ENCODE measurements at places on chromosomes 7 and 10.

- DNase-seq, result no peak
Observed at GRCh38 chr7:46558482-46559193, 637.6 kb upstream of the IGFBP3 start.

DNA sequence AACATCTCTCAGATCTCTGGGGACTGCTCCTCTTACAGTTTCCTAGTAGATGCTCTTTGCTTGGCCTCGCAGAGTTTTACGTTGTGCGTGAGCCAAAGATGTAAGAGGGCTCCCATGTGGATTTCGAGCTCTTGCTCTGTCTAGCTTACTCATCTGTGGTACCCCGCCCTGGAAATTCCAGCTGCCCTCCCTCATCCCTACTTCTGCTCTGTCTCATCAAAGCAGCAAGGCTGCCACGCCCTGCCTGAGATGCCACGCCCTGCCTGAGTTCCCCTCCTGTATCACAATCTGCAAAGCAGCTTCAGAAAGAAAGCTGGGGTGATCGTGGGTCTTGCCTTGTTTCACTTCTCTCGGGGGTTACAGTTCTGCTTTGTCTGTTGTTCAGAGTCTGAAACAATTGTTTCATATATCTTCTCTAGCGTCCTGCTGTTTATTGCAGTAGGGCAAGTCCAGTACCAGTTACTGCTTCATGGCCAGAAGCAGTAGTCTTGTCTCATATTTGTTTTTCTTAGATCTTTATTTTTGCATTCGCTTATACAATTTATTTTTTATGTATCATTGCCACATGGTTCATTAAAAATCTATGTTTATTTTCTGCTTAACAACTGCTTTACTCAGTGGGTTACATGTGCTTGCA, 36.1 kb upstream of the CCNY start:
- DNase-seq, result no peak

- DNase-seq, result no peak
Observed at GRCh38 chr7:15891151-15891881, 204.8 kb upstream of the MEOX2 start.

GRCh38 chr7:4227105-4228010, 454.7 kb upstream of the FOXK1 start:
- peak; percentile 68 for DNase-seq

GRCh38 chr10:94062611-94063010, 68.9 kb downstream of the PLCE1 start:
- DNase-seq, result no peak

DNA sequence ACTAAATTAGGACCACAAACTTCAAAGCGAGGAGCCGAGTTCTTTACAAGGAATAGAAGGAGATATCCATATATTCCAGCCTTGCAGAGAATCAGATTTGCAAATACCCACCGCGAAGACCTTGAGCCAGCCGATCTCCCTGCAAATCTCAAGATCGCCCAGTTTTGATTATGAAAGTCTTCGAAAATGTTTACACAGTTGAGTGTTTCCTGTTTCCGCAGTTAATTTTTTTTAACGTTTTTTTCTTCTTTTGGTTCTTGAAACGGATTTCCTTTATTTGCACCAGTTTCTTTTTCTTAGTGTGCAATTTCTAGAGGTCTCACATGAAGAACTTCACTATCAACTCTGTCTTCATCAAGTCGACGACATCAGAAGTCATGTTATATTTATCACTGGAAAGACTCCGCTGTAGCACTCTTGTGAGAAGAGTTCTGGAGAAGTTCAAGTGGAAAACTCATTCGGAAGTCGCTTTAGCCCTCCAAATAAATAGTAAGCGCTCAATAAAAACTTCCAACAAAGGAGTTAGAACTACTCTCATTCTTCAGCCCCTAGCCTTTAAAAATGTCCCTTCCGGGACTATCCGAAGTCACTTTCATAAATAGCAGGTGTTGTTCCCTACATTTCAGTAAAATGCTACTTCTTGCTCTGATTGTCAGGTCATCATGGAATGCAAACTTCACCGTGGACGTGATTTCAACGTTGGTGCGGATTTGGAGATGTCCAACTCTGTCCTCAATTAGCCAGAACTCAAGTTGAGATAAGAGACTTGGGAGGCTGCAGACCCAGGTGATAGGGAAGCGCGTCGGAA, 11.9 kb upstream of the SPAG6 start:
- DNase-seq, result no peak

GRCh38 chr10:8640301-8640700, 585.8 kb downstream of the GATA3 start:
- no peak for DNase-seq

DNA sequence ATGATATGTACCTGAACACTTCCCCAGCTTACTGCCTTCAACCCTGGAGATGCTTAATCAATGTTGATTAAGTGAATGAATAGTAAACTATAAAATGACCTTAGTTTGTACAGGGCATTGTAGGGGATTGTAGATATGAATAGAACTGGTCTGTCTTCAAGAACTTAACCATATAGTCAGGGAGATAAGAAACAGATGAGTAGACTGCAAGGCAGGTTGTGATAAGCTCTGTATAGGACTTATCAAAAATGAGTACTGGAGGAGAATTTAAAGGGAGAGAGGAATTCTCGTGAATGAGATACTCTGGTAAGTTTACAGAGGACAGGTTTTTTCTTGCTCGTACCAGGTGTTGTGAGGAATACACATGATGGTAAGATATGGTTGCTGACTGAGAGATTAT, 27.6 kb downstream of the SGPL1 start:
- DNase-seq, result no peak

DNA sequence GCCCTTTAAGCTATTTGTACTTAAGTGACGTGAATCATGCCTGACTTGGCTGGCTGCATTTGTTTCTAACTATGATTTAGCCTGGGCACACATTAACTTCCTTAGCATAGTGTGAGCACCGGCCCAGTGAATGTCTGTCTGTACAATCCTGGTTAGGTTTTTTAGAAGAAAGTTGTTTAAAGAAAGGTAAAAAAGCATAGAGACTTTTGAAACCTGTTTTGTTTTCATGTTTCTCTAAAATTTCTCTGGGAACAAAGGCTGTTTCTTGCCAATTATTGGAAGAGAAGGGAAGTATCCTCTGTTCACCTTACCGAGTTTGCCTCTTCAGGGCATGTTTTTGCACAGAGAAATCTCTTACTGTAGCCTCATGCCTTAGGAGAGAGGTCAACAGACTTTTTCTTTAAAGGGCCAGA, 42.9 kb upstream of the MET start:
- no peak for DNase-seq

- DNase-seq, result no peak
Observed at GRCh38 chr7:967361-968082, 7.8 kb downstream of the COX19 start.

DNA sequence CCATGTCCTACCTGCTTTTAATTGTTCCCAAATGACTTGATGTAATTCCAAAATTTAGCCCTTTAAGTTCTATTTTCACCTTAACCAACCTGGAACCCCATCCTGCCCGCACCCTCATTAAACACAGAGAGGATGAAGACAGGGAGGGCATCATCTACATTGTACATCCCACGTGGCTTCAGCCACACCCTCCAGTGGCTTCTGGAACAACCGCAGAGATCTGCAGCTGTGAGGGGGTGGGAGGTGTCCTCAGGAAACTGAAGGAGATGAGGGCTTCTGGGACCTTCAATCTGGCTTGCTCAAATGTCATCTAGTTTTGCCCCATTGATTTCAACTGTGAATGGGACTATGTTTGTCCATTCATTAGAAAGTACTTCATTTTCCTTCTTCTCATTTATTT, 39.0 kb downstream of the AKR1B1 start:
- DNase-seq, result no peak

DNA sequence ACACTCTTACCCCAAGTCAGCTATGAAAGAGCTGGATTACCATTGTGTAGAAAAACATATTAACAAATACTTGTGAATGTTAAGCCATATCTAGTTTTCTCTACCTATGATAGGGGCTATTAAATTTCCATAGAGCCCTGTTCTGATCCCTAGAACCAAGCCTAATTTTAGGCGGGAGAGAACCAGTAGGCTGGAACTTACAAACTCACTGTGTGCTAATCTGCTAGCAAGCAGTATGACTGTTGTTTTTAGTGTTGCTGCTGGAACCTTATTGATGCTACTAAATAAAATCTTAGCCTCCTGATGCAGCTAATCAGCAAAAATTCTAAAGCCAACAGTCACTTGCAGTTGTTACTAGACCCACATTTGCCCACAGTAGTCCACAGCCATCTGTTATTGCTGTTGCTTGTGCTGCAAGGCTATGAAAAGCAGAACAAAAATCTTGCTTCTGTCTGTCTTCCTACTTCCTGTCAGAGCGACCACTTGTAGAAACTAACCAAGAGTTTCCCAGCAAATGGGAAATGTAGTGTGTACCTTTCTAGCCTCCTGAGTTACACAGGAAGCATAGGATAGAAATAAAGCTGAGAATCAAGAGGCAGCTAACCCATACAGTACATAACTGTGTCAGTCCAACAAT, 368.4 kb downstream of the ARL4A start:
- DNase-seq, result no peak
